ENCODE measurements at places on chromosomes 6 and 20. TPM values are rescaled to one million over a fixed set of nuclear protein-coding genes. Genes with fewer than 3 reads are reported as not detected.

GRCh38 chr6:106799031-106799894, 169.9 kb downstream of the QRSL1 start:
- H3K4me3 ChIP-seq: no peak overlapping the region
- peak overlapping the region; percentile 83 for H3K27ac ChIP-seq
- H3K27me3 ChIP-seq: no peaks in the 10 kb centered on the region
- no peaks in the 10 kb centered on the region for H3K36me3 ChIP-seq

- peaks cover 8% of the 10 kb centered on the region for H3K4me1 ChIP-seq
- H3K36me3 ChIP-seq: no peaks in the 10 kb centered on the region
- H3K4me3 ChIP-seq: no peak overlapping the region
- no peaks in the 10 kb centered on the region for H3K27me3 ChIP-seq
- no peak for DNase-seq
- no peak overlapping the region for H3K27ac ChIP-seq
Measured at GRCh38 chr6:16432075-16433032, 194.0 kb downstream of the GMPR start.

DNA sequence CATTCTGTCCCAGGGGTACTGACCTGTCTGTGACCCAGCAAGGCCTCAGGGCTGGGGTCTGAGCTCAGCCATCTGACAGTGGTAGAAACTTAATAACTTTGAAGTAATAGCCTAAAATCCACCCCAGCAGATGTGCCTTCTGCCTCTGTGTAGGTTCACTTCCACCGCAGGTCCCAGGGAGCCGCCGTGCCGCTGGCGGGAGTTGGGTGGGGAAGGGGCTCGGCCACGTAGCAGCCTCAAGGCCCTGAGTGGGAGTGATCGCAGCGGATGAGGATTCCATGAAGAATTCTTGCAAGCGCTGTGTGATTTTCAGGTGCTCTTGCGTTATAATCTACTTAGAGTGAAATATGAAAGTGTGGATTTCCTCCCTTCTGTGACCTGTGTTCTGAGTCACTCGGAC, 163.7 kb downstream of the DTNBP1 start:
- H3K27me3 ChIP-seq: no peaks in the 10 kb centered on the region
- peaks cover 8% of the 10 kb centered on the region for H3K36me3 ChIP-seq
- H3K4me3 ChIP-seq: no peak overlapping the region
- peaks cover 1% of the 10 kb centered on the region for H3K4me1 ChIP-seq
- H3K27ac ChIP-seq: no peak overlapping the region

DNA sequence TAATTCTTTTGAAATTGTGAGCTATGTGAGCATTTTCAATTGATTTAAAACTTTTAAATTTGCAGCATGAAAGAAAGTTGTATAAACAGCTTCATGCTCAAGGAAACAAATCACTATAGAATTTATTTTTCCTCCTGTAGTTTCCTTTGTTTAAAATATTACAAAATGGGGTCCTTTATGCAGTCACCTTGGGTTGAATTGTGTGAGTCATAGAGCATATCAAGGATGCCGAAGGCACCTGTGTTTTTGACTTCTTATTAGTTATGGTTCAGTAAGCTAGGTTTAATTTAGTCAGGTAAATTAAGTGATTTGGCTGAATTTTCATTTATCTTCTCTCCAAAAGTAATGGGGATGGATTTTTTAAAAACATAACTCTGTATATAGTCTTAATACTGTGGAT, 96.8 kb downstream of the BCKDHB start:
- no peak overlapping the region for H3K27ac ChIP-seq
- H3K36me3 ChIP-seq: no peaks in the 10 kb centered on the region
- H3K4me1 ChIP-seq: no peaks in the 10 kb centered on the region
- DNase-seq: no peak
- H3K4me3 ChIP-seq: no peak overlapping the region
- no peaks in the 10 kb centered on the region for H3K27me3 ChIP-seq

DNA sequence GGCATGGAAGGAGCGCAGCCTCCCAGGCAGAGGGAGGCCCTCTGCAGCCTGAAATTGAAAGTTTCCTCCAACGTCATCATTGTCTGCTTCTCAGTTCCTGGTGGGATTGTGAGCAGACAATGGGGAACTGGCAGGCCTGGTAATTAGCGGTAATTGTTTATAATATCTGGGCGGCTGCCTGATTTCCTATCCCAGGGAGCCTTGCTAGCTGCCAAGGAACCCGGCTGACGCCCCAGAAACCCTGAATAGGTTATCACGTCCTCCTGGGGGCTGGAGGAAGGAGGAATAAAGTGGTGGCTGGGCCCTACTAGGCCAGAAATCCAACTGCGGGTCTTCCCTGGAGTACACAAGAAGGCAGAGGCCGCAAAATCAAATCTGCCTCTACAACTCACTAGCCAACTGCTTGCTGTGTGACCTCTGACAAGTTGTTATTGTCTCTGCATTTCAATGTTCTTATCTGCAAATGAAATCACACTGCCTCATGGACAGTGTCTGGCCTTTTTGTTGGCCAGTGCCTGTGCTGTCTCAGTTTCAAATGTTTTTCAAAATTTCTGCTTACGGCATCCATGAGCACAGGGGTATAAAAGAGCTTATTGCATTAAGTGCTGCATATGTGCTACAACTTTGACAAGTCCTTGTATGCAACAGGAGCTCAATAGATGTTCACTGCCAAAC, 16.9 kb downstream of the KCNK15 start:
- DNase-seq: no peak
- no peaks in the 10 kb centered on the region for H3K36me3 ChIP-seq
- H3K4me3 ChIP-seq: no peak overlapping the region
- no peak overlapping the region for H3K27ac ChIP-seq

DNA sequence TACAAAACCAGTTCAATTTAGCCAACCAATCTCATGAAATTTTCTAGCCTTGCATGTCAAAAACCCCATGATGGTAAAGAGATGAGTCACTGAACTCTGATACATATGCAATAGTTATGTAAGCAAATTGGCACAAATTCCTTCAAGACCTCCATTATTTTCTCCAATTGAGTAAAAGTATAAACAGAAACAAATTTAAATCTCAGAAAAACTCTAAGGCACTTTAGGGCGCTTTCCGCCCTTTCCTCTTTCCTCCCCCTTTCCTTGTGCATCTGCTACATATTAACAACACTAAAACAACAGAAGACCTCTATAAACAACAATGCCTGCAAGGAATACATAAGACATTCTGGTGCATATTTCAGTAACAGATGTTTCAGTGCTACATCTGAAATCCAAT, 48.5 kb downstream of the KIF13A start:
- H3K36me3 ChIP-seq: no peaks in the 10 kb centered on the region
- H3K27me3 ChIP-seq: no peaks in the 10 kb centered on the region
- no peak overlapping the region for H3K27ac ChIP-seq
- no peak overlapping the region for H3K4me3 ChIP-seq

- H3K36me3 ChIP-seq: no peaks in the 10 kb centered on the region
- H3K4me1 ChIP-seq: 0 out of 2 replicates have a peak, but pooled peaks cover 7% of the 10 kb centered on the region
- H3K27me3 ChIP-seq: no peaks in the 10 kb centered on the region
- no peak overlapping the region for H3K27ac ChIP-seq
- no peak overlapping the region for H3K4me3 ChIP-seq
- DNase-seq: no peak
Measured at GRCh38 chr6:156809446-156810178, 32.4 kb downstream of the ARID1B start.

GRCh38 chr6:141808662-141809061, 324.1 kb upstream of the GJE1 start:
- no peaks in the 10 kb centered on the region for H3K4me1 ChIP-seq
- DNase-seq: no peak
- H3K27ac ChIP-seq: no peak overlapping the region
- H3K27me3 ChIP-seq: no peaks in the 10 kb centered on the region

- H3K27ac ChIP-seq: no peak overlapping the region
- no peaks in the 10 kb centered on the region for H3K27me3 ChIP-seq
- DNase-seq: no peak
Measured at GRCh38 chr6:148984531-148985056, 237.8 kb downstream of the UST start.

Gene SLC35D3
- total RNA-seq: not detected

GRCh38 chr6:84350397-84350796, 123.0 kb upstream of the CEP162 start:
- no peak overlapping the region for H3K4me3 ChIP-seq
- no peaks in the 10 kb centered on the region for H3K27me3 ChIP-seq
- H3K4me1 ChIP-seq: peaks cover 22% of the 10 kb centered on the region
- H3K27ac ChIP-seq: no peak overlapping the region
- no peaks in the 10 kb centered on the region for H3K36me3 ChIP-seq

Gene ZNF184
- 11.3 TPM for total RNA-seq

GRCh38 chr6:18350271-18350670, 36.9 kb upstream of the RNF144B start:
- H3K27ac ChIP-seq: no peak overlapping the region
- no peaks in the 10 kb centered on the region for H3K36me3 ChIP-seq
- H3K4me3 ChIP-seq: no peak overlapping the region
- H3K27me3 ChIP-seq: no peaks in the 10 kb centered on the region
- peaks cover 20% of the 10 kb centered on the region for H3K4me1 ChIP-seq

Gene YWHAB
- total RNA-seq: 95.5 TPM

DNA sequence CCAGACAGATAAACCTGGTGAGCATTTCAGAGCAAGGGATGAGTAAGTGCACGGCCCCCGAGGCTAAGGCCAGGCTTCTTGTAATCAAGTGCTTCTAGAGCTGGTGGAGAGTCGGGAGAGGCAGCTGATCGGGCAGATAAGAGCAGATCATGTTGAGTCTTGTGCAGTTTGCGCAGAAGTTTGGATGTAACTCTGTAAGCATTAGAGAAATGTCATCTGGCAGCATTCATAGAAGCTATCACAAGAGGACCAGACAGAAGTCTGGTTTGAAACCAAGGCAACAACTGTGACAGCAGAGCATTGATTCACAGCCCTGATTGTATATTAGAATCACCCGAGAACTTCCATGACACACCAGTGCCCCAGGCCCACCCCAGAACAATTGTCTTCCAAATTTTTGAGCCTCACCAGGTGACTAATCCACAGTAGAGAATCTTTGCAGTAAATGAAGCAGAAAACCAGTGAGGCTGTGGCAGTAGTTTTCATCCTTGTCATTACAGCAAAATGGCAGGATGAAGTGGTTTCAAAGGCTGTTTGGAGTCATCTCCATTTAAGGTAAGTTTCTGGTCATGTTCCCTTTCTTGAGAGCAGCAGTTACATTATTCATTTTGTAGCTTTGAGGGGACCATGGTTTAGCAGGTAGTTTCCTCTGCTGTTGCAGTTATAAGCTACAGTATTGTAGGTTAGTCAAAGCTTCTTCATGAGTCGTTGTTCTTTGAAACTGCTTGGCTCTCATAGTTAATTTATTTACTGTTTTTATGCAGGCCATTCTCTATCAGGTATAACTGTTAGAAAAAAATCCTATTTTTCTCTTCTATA, 84.1 kb downstream of the RNF217 start:
- H3K27me3 ChIP-seq: no peaks in the 10 kb centered on the region
- H3K27ac ChIP-seq: no peak overlapping the region
- no peak overlapping the region for H3K4me3 ChIP-seq
- DNase-seq: no peak

- H3K27me3 ChIP-seq: no peaks in the 10 kb centered on the region
- H3K4me1 ChIP-seq: no peaks in the 10 kb centered on the region
- no peak for DNase-seq
- no peak overlapping the region for H3K27ac ChIP-seq
- H3K4me3 ChIP-seq: no peak overlapping the region
Measured at GRCh38 chr6:142470421-142470820, 168.6 kb downstream of the ADGRG6 start.

Gene RIMS1
- total RNA-seq: not detected

Gene SUMO4
- total RNA-seq: 0.25 TPM

DNA sequence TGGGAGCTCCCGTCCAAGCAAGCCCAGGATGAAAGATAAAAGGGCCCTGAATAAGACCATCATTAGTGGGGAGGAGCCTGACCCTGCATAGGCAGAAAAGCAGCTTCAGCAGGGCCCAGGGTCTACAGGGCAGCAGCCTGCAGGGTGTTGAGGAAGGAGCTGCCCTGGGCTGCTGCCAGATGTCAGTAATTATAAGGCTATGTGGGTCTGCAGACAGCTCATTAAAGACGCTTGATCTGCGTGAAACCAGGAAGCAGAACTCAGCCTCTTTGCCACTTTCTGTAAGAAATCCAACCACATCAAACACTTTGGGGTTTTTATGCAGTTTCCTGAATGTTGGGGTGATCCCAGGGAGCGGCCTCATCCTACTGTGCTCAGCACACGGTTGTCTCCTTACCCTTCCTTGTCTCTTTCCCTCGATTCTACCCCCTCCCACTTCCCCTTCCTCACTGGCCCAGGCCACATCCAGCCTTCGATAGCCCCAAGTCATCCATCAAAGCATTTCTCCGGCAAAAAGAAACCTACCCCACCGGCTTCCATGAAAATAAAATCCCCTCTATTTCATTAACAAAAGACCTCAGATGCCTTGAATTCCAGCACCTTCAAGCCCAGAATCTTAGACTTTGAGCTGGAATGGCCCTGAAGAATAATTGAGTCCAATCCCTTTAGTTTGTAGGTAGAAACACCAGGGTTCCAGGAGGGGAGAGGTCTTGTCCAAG, 1.0 kb upstream of the TGM6 start:
- no peak overlapping the region for H3K27ac ChIP-seq
- no peak overlapping the region for H3K4me3 ChIP-seq
- peaks cover 4% of the 10 kb centered on the region for H3K4me1 ChIP-seq
- no peaks in the 10 kb centered on the region for H3K36me3 ChIP-seq
- DNase-seq: no peak

DNA sequence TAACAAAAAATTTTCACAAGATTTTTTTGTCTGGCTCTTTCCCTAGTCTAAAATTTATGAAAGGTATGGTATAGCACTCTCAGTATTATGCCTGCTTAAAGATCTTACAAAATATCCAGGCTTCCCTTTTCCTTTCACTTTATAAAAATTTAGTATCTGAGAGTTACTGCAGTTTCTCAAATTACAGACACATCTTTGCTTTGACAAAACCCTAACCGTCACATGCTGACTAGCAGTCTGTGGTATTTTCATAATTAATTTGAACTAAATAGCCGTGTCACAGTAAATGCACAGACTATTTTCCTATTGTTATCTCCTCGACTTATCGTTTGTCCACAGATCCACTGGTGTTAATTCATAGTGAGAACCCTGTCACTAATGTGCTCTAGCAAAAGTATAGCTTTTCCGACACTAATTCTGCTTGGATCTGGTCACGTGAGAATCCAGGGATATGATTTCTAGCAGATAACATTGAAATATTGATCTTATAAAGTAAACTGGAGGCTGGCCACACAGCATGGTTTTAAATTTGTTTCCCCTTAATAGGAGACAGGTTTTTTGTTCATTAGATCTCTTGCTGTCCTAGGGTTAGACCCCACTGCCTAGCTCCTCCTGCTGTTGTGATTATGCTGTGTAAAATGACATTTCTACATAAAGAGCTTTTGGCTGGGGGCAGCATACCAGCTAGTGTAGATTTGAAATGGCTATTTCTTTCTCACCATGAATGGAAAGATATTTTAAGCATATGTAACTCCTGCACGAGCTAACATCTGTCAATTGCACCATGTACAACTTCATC, 340.6 kb upstream of the SASH1 start:
- no peaks in the 10 kb centered on the region for H3K36me3 ChIP-seq
- H3K27ac ChIP-seq: no peak overlapping the region
- no peak overlapping the region for H3K4me3 ChIP-seq
- no peak for DNase-seq
- H3K27me3 ChIP-seq: no peaks in the 10 kb centered on the region
- H3K4me1 ChIP-seq: no peaks in the 10 kb centered on the region

Gene SLC22A7
- total RNA-seq: not detected

Gene PFDN6
- 67.8 TPM for total RNA-seq

Gene L3MBTL1
- not detected for total RNA-seq

GRCh38 chr6:119524410-119524809, 174.8 kb upstream of the MAN1A1 start:
- no peaks in the 10 kb centered on the region for H3K36me3 ChIP-seq
- H3K4me3 ChIP-seq: no peak overlapping the region
- no peak overlapping the region for H3K27ac ChIP-seq
- no peaks in the 10 kb centered on the region for H3K27me3 ChIP-seq
- no peaks in the 10 kb centered on the region for H3K4me1 ChIP-seq

Gene MOG
- total RNA-seq: not detected
